OCI-LY7 (cell line): ENCODE measurements at places on chromosomes 4 and X.

DNA sequence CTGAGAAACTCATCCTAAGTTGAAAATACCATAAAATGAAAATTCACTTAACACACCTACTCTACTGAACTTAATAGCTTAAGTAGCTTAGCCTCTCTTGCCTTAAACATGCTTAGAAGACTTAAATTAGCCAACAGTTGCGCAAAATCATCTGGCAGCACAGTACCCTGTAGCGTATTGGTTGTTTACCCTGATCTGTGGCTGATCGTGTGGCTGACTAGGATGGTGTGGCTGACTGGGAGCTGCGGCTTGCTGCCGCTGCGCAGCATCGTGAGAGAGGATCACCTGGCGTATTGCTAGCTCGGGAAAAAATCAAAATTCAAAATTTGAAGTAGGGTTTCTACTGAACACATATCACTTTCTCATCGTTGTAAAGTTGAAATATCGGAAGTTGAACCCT, 6.3 kb downstream of the RUFY3 start:
- no peak for DNase-seq

GRCh38 chr4:74738464-74739143, 55.7 kb downstream of the BTC start:
- no peak for DNase-seq

DNA sequence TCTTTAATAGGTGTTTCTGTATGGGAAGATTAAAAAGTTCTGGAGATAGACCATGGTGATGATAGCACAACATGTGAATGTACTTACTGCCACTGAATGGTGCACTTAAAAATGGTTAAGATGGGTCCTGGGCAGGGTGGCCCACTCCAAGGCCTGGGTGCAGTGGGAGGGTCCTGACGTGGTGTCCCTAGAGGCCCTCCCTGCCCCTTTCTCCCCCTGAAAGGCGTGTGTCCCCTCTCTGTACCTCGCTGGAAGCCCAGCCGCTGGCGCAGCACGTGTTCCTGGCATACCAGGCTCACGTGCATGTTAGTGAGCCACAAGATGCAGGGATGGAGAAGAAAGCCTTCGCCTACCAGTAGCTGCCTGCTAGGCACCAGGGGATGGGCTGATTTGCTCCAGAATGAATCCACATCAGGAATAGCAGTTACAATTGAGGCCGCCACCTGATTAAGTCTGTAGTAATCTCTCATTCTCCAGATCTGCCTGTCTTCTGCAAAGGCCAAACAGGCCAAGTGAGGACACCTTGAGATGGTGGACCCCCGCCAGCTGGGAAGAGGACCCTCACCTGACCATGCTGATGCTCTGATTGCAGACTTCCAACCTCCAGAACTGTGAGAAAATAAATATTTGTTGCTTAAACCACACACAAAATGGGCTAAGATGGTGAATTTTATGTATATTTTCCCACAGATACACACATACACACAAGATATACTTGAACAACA, 67.5 kb downstream of the COQ2 start:
- DNase-seq, result no peak

DNA sequence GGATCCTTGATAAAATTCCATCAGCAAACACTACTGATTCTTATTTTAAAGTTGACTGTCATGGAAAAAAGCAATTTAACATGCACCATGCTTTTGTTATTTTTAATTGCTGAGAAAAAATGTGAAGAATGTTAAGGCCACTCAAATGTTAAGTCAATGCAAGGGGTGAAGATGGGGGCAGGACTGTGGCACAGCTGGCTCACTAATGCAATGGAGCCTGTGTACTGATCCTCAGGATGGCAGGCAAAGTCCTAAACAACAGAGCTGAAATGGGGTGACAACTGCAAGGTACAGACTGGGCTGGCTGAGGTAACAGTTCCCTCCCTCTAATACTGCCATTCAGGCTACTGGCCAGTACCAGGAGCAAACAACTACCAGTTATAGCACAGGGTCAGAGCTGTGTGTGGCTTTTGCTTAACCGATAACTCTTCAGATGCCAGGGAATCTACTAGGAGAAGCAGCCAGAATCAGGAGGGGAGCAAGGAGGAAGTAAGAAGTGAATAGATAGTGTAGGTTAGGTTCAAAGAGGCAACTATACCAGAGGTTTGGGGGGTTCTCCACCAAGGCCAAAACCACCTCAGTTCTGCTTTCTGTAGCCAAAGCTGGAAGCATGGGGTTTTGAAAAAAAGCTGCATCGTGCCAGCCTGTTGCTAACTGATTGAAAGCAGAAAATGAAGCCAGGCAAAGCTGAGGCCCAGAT, 372.6 kb downstream of the OPHN1 start:
- DNase-seq, result no peak

DNA sequence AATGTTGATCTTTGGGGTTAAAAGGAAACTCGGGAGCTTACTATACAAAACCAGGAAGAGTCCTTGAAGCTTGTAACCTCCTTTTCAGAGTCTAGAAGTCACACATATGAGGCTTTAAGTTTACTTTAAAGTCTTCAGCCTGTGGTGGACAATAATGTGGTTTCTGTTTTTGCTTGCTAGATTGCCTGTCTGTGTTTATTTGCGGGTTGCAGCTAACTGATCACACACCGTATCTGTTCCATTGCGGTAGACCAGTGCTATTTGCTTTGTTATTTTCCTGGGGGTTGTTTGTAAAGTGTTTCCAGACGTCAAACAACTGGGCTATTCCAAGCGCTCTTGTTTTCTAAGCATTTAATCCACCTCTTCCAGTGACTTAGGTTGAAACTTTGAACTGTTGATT, 143.0 kb upstream of the GYPA start:
- DNase-seq, result no peak
